ENCODE measurements at places on chromosomes 6 and 20.
A peak's percentile ranks its signal among the peaks of the same experiment; 100 is the strongest.

GRCh38 chr20:20227013-20227571 is 140.8 kb upstream of the INSM1 start:
- no peak for DNase-seq

- DNase-seq, result no peak
These were observed 24.7 kb upstream of the HIVEP1 start for GRCh38 chr6:11987386-11987785.

GRCh38 chr6:159831373-159831679 is 31.2 kb downstream of the PNLDC1 start:
- no peak for DNase-seq

- no peak for DNase-seq
These were observed 288.9 kb upstream of the IRAK1BP1 start for GRCh38 chr6:78578430-78578829.

GRCh38 chr6:32153564-32154513 is at the start of gene PPT2:
TSS of gene PPT2 (plus strand) at chr6:32154141. CDS start at chr6:32154595, 454 bp downstream.
- DNase-seq, result peak; percentile 54

- DNase-seq, result no peak
These were observed 236.5 kb upstream of the KCNG1 start for GRCh38 chr20:51259455-51259854.

DNA sequence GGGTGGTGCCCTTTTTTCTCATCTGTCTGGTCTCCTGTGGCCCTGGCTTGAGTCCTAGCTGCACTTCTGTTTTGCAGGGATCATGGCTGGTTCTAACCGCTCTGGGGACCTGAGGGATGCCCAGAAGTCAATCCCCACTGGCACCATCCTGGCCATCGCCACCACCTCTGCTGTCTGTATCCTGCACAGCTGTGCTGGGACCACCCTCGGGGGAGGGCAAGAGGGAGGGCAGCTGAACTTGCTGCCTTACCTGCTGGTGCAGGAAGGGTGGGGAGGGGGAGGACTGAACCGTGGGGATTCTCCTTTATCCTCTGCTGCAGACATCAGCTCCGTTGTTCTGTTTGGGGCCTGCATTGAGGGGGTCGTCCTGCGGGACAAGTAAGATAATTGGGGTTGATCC is 14.5 kb downstream of the SLC12A5 start:
- no peak for DNase-seq

GRCh38 chr6:144849920-144850319 is 564.8 kb downstream of the UTRN start:
- DNase-seq, result no peak

DNA sequence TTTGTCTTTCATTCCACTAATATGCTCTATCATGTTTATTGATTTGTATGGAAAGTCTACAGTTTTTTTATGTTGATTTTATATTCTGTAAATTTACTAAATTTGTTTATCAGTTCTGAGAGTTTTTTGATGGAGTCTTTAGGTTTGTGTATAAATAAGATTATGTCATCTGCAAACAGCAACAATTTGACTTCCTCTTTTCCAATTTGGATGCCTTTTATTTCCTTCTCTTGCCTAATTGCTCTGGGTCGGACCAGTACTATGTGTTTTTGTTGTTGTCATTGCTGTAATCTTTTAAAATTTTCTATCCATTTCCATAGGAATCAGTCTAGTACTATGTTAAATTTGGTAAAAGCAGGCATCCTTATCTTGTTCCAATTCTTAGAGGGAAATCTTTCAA is 31.5 kb upstream of the POLR1H start:
- DNase-seq, result no peak
